ENCODE measurements at places on chromosomes 7 and 10. TPM values are rescaled to one million over a fixed set of nuclear protein-coding genes. Genes with fewer than 3 reads are reported as not detected.
A peak's percentile ranks its signal among the peaks of the same experiment; 100 is the strongest.

GRCh38 chr10:11934262-11934661 is 108.3 kb downstream of the UPF2 start:
- H3K27ac ChIP-seq: no peak overlapping the region
- H3K27me3 ChIP-seq: no peaks in the 10 kb centered on the region
- H3K36me3 ChIP-seq: peaks cover 35% of the 10 kb centered on the region
- no peak for DNase-seq

GRCh38 chr7:90384433-90384832 is 18.8 kb upstream of the CLDN12 start:
- no peak for DNase-seq
- H3K27ac ChIP-seq: no peak overlapping the region
- no peaks in the 10 kb centered on the region for H3K27me3 ChIP-seq
- H3K4me1 ChIP-seq: no peaks in the 10 kb centered on the region

DNA sequence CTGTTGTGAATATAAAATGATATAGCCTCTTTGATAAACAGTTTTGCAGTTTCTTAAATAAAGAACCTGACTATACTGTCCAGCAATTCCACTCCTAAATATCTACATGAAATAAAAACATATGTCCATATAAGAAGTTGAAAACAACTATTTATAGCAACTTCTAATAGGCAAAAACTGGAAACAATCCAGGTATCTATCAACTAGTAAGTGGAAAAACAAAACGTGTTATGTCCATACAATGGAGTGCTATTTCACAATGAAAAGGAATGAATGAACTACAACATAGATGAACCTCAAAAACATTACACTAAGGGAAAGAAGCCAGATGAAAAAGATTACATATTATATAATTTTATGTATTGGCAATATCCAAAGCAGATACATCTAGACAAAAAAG is 268.9 kb downstream of the CSTF2T start:
- no peak overlapping the region for H3K27ac ChIP-seq
- H3K4me3 ChIP-seq: no peak overlapping the region
- H3K36me3 ChIP-seq: no peaks in the 10 kb centered on the region
- peaks cover under 1% of the 10 kb centered on the region for H3K4me1 ChIP-seq
- DNase-seq: no peak
- H3K27me3 ChIP-seq: no peaks in the 10 kb centered on the region

GRCh38 chr10:100647928-100648327 is 97.5 kb upstream of the PAX2 start:
- H3K27me3 ChIP-seq: peaks cover 9% of the 10 kb centered on the region
- DNase-seq: no peak
- peaks cover 4% of the 10 kb centered on the region for H3K4me1 ChIP-seq

DNA sequence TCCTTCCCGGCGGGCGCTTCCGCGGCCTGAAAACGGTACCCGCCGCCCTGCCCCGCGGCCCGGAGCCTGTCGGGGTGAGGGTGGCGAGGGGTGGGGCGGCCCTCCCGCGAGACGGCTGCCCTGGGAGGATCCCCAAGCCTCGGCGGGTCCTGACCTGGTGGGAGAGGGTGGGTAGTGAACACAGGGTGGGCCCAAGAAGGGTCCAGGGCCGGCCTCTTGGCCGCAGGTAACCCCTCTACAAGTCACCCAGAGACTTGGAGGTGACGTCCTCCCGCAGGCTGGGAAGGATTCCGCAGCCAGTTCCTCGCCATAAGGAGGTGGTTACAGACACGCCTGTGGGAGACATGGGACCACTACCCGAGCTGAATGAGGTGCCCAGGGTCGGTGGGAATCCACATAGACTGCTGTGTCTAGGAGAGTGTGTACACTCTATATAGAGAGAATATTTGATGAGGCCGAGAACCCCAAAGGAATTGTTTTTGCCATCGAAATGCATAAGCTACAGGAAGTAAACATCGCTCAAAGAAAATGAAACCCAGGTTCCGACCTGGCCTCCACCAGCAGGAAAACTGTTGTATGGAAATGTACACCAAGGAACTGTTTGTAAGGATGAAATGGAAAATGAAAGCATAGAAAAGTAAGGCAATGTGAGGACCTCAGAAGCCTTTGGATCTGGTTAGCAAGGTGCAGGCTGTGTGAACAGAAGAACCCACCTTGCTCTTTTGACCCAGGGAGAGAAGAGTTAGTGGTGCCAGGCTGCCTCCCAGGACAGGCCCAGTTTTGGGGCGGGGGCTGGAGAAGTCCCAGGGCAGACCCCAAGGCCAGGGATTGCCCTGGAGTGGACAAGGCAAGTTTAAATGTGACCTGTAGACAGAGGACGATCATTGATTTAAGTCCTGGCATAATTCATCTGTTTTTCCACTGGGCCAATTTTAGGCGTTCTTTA is 659 bp downstream of the OPTN start:
- peak overlapping the region; percentile 82 for H3K4me3 ChIP-seq
- H3K27me3 ChIP-seq: no peaks in the 10 kb centered on the region
- H3K4me1 ChIP-seq: no peaks in the 10 kb centered on the region
- no peak overlapping the region for H3K27ac ChIP-seq

DNA sequence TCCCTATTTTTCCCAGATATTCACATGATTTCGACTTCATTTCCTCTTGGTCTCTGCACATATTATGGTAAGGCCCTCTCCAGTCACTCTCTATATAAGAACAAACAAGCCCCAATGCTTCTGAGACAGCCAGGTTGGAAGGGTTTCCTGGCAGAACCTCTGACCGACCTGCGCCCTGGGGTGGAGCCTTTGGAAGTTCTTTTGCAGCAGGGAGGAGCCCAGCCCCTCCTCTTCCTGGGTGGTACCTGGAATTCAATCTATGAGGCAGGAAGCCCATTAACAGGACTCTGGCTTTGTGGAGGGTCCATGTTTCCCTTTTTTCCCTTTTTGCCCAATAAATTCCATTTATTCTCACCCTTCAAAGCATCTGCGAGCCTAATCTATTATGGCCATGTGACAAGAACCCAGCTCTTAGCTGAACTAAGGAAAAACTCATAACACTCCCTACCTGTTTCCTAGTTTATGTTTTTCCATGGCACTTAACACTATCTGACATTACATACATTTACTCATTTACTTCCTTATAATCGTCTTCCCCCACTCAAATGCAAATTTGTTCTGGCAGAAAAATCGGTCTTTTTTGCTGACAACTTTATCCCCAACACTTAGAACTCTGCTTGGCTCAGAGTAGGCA is 92.5 kb upstream of the FRMD4A start:
- H3K4me1 ChIP-seq: peaks cover 3% of the 10 kb centered on the region
- H3K36me3 ChIP-seq: no peaks in the 10 kb centered on the region
- no peak overlapping the region for H3K4me3 ChIP-seq
- no peak for DNase-seq
- no peaks in the 10 kb centered on the region for H3K27me3 ChIP-seq
- no peak overlapping the region for H3K27ac ChIP-seq

DNA sequence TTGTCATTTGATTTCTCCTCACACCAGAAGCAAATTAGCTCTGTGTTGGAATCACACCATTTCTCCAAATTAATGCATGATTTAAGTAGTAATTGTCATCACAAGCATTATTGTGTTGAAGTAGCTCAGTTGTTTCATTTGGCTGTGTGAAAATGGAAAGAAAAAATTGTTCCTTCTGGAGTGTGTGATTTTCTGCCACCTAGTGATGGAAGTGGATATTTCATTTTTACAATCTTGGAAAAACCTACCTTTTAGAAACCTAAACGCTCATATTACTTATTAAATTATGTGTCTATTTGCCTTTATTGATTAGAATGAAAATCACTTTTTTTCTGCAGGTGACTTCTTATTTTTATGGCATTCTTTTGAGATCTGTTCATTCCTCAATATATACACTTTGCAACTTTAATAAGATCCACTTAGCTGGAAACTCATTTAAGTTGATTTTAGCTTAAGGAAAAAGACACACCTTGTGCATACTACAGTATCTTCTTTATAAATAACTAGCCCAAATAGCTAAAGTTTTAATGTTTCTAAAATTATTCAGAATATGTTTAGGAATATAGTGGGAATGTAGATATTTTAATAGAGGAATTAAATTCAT is 50.0 kb downstream of the SRI start:
- no peaks in the 10 kb centered on the region for H3K4me1 ChIP-seq
- no peak for DNase-seq
- no peaks in the 10 kb centered on the region for H3K36me3 ChIP-seq
- no peaks in the 10 kb centered on the region for H3K27me3 ChIP-seq
- no peak overlapping the region for H3K4me3 ChIP-seq
- no peak overlapping the region for H3K27ac ChIP-seq

- H3K4me3 ChIP-seq: no peak overlapping the region
- H3K27me3 ChIP-seq: no peaks in the 10 kb centered on the region
- no peak for DNase-seq
- no peak overlapping the region for H3K27ac ChIP-seq
Observed at GRCh38 chr7:55514546-55515265, 57.6 kb downstream of the VOPP1 start.

DNA sequence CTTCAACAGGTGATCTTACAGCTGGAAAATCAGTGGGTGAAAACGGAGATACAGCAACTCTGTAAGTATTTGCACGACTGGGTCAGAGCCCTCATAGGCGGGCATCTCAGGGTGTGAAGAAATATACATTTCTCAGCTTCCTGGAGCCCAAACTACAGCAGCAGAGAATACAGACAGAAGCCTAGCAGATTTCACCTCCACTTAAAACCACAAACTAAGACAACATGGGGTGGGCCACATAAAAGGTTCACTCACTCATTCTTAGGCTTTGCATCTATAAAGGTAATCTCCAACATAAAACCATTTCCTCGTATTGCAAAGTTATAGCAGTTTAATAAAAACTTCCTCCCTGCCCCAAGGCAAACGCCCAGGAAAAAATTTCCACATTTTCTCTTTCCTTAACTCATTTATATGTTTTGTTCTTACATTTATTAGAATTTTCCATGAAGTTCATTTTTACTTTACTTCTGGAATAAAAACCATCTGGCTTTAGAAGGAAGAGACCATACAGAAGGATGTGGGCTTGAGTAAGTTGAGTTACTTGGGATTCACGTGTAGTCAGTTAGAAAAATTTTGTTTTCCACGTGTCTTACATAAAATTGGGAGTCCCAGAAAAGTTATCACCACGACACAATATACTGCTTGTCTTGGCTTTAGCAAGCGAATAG is 327.1 kb downstream of the FRMD4A start:
- H3K36me3 ChIP-seq: no peaks in the 10 kb centered on the region
- no peak for DNase-seq
- H3K4me1 ChIP-seq: peaks cover 3% of the 10 kb centered on the region

- H3K27ac ChIP-seq: no peak overlapping the region
- no peaks in the 10 kb centered on the region for H3K4me1 ChIP-seq
- H3K36me3 ChIP-seq: no peaks in the 10 kb centered on the region
- peak; percentile 89 for DNase-seq
- no peak overlapping the region for H3K4me3 ChIP-seq
Observed at GRCh38 chr7:1418505-1419309, 40.6 kb downstream of the MICALL2 start.

DNA sequence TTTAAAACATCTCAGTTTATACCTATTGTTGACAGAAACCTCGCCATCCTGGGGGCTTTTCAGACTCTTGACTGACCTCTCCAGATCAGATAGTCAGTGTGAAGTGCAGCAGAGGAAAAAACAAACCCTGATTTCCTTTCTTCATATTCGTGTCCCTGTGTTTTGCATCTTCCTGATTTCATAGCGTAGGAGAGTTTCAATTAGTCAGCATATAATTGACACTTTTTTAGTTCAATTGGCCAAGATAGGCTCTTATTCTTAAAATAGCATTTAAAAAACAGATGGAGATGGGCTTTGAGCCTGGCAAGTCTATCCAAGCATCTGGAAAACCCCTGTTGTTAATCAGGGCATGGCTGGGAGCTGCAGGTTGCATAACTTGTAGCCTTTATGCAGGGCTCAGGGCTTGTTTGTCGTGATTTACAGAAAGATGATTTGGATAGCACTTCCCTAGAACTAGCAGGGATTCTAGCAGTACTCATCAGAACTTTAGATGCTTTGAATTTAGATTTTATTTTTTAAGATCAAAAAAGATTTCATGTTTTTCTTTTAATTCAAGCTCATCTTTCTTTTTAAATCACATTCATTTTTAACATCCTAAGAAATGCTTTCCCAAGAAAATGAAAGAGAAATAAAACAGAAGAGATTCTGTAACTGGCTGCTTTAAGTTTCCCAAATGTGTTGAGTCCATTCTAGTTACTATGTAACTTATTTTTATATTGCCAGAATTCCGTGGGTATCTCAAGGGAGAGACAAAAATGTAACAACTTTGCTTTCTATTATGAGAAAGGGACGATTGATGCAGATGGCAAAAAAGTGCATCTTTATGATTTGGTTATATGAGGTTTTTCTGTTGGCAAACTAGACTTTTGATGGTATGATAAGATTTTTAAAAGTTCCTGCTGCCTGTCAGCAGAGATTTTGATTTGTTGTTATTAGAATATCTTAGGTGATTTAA is 270.8 kb upstream of the FZD8 start:
- H3K36me3 ChIP-seq: no peaks in the 10 kb centered on the region
- H3K4me3 ChIP-seq: no peak overlapping the region
- DNase-seq: no peak
- no peaks in the 10 kb centered on the region for H3K27me3 ChIP-seq

DNA sequence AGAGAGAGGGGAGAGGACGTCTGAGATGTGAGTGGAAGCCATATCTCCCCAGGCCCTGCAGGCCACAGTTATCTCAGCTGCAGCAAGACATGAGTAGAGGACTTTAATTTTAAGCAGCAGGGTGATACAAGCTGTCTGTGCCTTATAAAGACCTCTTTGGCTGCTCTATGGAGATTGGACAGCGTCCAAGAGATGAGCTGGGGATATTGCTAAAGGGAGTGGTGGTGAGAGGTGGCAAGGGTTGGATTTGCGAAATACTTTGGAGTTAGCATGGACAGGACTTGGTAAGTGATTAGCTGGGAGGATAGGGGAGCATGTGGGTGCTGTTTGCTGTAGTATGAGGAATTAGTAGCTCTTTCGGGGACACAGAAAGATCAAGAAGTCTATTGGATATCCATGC is 191.8 kb downstream of the CACNB2 start:
- DNase-seq: no peak
- no peaks in the 10 kb centered on the region for H3K27me3 ChIP-seq
- H3K4me1 ChIP-seq: no peaks in the 10 kb centered on the region
- H3K27ac ChIP-seq: no peak overlapping the region
- H3K4me3 ChIP-seq: no peak overlapping the region
- no peaks in the 10 kb centered on the region for H3K36me3 ChIP-seq

- DNase-seq: no peak
- H3K27me3 ChIP-seq: no peaks in the 10 kb centered on the region
- H3K4me3 ChIP-seq: no peak overlapping the region
- H3K4me1 ChIP-seq: 0 out of 2 replicates have a peak, but pooled peaks cover 2% of the 10 kb centered on the region
Observed at GRCh38 chr7:142438923-142439515, 181.2 kb upstream of the PRSS58 start.

The ANKRD61 gene
- not detected for total RNA-seq

The TRAPPC14 gene
- total RNA-seq: 32.8 TPM

The PAPOLB gene
- 0.13 TPM for total RNA-seq

The BAMBI gene
- total RNA-seq: 17.0 TPM

The GOLGA7B gene
- 0.04 TPM for total RNA-seq

The GPR37 gene
- total RNA-seq: 1.6 TPM

The PPIA gene
- 2,409 TPM for total RNA-seq

The TPST1 gene
- 12.5 TPM for total RNA-seq

Data from H9 (cell line).